ENCODE measurements at places on chromosomes 12 and 14. TPM values are rescaled to one million over a fixed set of nuclear protein-coding genes. Genes with fewer than 3 reads are reported as not detected.
A peak's percentile ranks its signal among the peaks of the same experiment; 100 is the strongest.

ARHGDIB gene
- 768 TPM for total RNA-seq

ATP6V1D gene
- 35.0 TPM for total RNA-seq

DLK1 gene
- not detected for total RNA-seq

ART4 gene
- total RNA-seq = not detected

KERA gene
- not detected for total RNA-seq

IL26 gene
- not detected for total RNA-seq

TSPAN9 gene
- total RNA-seq = 0.84 TPM

SLC6A15 gene
- total RNA-seq = not detected

PMCH gene
- total RNA-seq = not detected

PPP1R36 gene
- not detected for total RNA-seq

B3GNT4 gene
- total RNA-seq = 1.4 TPM

RHOJ gene
- not detected for total RNA-seq

SPIC gene
- not detected for total RNA-seq

GRCh38 chr14:50335989-50336824 is 24.1 kb downstream of the DMAC2L start:
- DNase-seq = no peak

DNA sequence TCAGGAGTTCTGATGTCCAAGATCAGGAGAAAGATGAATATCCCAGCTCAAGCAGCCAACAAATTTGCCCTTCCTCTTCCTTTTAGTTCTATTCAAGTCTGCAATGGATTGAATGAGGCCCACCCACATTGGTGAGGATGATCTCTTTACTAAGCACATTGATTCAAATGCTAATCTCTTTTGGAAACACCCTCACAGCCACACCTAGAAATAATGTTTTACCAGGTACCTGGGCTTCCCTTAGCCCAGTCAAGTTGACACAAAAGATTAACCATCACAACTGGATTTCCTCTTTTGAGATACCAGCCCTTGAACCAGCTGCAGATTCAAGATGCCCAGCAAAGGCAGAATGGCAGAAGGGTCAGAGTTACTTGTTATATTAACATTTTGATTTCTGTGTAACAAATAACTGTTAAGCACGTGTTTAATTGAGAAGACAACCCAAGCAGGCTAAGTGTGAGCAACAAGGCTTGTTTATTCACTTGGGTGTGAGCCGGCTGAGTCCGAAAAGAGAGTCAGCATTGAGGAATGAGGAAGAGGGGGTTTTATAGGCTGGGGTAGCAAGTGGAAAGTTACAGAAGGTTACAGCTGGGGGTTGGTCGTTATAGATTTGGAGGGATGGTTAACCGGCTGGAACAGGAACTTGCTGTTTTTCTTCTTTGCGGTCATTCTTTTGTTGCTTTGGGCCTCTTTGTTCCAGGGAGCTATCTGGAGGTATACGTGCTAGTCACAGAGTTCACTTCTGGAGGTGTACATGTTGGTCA is 180.3 kb downstream of the EMP1 start:
- no peak for DNase-seq

GRCh38 chr14:22147716-22148115 is 441.3 kb downstream of the DAD1 start:
- DNase-seq = no peak

GRCh38 chr12:31589904-31590641 is 863 bp downstream of the DENND5B start:
- no peak for DNase-seq

DNA sequence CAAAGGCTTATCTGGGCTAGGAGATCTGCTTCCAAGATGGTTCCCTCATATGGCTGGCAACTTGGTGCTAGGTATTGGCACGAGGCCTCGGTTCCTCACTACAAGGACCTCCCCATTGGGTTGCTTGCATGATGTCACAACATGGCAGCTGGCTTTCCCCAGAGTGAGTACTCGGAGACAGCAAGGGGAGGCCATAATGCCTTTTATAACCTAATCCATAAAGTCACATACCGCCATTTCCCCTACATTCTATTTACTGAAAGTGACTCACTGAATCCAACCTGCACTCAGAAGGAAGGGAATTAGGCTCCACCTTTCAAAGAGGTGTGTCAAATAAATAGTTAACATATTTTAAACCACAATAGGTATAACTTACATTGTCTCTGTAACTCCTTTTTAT is 130.9 kb downstream of the SAMD4A start:
- DNase-seq = no peak

GRCh38 chr14:29242755-29243754 is 476.5 kb downstream of the FOXG1 start:
- DNase-seq = no peak

DNA sequence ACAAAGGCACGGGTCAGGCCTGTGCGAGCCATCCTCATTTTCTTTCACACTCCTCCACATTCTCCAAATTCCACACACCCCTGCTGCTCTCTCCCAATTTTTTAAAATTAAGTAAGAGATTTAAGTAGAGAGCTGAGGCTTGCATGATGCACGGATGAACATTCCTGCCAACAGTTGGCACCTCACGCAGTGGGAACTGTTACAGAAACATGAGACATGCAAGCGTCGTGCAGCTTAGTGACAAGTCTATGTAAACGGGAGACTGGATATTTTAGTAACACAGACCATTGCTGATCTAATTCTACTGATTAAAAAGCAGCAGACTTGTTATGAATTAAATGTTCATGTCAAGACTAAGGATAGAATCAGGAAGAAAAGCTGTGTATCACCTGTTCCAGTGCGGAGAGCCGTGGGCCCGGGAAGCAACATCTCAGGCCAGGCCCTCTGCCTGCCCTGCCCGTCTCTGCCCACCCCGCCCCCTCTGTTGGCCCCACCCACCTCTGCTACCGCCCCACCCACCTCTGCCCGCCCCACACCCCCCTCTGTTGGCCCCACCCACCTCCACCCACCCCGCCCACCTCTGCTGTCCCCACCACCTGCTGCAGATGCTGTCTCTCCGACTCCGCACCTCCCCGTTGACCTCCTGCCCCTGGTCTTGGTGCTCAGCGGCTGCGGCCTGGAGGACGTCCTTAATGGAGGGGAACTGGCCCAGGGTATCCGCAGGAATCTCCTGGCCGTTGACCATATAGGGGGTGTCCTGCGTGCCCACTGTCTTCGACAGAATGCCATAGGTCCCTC is 21.2 kb downstream of the GOLGA3 start:
- DNase-seq = no peak

DNA sequence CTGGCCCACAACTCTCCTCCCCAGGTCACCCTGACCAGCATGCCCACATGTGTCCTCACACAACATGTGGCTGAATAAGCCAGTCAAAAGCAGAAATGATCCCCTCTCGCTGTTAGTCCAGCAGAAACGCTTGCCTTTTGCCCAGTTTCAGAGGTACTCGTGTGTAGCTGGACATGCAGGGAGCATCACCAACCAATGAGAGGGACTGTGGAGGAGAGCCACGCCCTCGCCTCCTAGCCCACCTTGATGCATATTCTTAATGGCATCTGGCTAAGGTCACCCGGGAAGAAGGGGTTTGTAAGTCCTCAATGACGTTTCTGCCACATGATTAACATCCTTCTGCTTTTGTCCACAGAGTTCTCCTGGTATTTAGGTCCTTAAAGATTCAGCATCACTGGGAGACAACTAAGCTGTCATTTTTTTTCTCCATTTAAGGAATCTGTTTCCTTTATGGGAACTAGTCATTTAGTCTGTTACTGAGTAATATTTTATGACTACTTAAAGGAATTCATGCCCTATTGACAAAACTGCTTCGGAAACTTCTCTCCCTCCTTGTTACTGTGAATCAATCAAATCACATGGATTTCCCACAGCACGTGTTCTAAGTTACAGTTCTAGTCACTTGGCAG is 134.0 kb downstream of the GCH1 start:
- no peak for DNase-seq

- DNase-seq = no peak
These were observed 45.2 kb downstream of the DEGS2 start for GRCh38 chr14:100114109-100114765.

- no peak for DNase-seq
These were observed 9.7 kb upstream of the ERC1 start for GRCh38 chr12:981176-981828.

DNA sequence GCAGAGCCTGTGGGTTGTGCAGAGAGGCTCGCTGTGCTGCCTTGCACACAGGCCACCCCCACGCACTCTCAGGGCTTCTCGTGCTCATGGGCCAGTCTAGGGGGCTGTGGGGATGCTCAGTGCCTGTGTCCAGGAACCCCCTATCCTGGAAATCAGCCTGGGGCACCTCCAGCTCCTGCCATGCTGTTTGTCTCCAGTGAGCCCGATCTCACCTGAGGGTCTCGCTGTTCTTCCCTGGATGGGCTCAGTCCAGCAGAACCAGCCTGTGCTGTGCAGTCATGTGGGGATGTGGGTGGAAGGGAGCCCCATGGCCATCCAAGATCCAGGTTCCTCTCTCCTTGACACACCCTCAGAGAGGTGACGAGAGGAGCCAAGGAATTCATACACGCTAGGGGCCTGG is 26.7 kb downstream of the SERPINA1 start:
- no peak for DNase-seq

- DNase-seq = no peak
These were observed 168.3 kb downstream of the DUSP6 start for GRCh38 chr12:89183985-89184435.

DNA sequence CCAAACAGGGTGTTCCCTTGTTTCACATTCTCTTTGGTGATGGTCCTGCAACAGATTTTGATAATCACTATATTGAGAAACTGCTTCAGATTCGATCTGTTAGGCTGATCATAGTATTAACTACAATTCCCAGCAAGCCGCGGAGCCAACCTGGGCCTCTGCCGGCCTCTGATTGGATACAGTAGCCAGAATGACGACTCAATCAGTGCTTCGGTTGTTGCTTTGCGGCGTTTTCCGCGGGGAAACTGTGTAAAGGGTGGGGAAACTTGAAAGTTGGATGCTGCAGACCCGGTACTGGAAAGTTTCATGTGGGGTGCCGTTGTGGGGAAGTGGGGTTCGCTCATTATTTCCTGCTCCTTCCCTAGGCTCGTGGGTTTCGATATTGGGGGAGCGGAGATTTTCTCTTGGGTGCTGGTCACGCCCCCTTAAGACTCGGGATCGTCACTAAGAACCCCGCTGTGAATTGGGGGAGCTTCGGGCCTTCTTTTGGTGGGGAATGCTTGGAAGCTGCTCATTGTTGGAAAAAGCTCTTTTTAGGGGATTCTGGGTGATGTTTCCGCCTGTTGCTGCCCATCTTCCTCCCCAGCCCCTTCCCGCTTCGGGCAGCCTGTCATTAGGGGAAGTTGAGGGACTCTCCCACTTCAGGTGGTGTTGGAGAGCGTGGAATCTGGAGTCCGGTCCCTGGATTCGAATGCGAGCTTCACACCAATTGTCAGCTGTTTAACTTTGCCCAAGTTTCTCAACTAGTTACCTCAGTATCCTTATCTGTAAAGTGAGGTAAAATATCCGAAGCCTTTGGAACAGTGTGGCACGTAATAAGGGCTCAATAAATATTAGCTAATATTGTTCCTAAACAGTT is at the start of gene RAD51B:
TSS of gene RAD51B (plus strand) at position 217 of the 859 bp plus-strand sequence.
- DNase-seq = peak; percentile 89

DNA sequence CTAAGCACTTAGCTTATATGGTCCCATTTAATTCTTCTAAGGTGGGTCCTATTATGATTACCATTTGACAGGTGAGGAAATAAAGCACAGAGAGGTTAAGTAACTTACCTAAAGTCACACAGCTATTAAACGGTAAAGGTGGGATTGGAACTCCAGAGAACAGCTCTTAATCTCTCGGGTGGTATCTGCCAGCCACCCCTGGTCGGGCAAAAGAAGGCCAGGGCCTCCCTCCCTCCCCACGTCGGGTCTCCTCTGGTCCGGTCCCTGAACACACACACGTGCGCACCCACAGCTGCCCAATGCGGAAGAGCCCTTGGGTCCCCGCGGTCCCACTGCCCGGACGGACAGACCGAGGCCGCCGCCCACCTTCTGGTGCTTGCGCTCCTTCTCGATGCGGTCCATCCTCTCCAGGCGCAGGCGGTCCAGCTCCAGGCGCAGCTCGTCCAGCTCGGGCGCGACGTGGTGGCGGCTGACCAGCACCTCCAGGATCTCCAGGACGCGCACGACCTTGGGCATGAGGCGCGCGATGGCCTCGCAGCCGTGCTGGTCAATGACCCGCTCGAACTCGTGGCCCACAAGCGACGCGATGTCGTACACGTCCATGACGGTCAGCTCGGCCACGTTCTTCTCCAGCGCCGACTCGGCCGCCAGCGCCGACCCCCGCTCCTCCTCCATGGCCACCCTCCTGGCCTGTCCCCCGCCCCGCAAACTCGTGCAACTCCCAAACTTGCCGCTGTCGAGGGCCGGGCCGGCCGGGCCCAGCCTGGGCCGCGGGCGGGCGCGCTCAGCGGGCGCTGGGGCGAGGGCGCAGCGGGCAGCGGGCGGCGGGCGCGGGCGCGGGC is 490 bp downstream of the RILPL1 start:
- DNase-seq = no peak

GRCh38 chr12:24507827-24508226 is 441.1 kb downstream of the BCAT1 start:
- no peak for DNase-seq

- DNase-seq = no peak
These were observed 89.8 kb upstream of the SFSWAP start for GRCh38 chr12:131620946-131621681.

GRCh38 chr14:69582212-69582611 is 7.5 kb upstream of the CCDC177 start:
- DNase-seq = no peak

DNA sequence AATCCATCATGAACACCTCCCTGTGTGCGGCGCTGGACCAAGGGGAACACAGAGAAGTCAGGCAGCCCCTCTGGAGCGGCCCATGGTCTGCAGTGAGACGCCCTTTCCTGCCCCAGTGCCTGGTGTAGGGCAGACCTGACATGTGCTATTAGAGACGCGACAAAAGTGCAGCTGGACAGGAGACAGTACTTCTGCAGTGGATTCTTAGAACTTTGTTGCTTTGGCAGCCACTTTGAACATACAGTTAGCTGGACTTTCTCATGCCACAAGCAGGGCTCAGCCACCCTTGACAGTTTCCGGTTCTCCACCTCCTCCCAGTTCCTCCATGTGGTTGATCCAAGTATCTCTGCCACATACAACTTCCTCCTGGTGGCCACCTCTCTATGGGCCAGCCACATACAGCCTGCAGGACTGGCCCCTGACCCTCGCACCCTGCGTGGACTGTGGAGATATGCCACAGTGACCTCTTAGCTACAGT is 45.9 kb downstream of the LGMN start:
- DNase-seq = no peak

DNA sequence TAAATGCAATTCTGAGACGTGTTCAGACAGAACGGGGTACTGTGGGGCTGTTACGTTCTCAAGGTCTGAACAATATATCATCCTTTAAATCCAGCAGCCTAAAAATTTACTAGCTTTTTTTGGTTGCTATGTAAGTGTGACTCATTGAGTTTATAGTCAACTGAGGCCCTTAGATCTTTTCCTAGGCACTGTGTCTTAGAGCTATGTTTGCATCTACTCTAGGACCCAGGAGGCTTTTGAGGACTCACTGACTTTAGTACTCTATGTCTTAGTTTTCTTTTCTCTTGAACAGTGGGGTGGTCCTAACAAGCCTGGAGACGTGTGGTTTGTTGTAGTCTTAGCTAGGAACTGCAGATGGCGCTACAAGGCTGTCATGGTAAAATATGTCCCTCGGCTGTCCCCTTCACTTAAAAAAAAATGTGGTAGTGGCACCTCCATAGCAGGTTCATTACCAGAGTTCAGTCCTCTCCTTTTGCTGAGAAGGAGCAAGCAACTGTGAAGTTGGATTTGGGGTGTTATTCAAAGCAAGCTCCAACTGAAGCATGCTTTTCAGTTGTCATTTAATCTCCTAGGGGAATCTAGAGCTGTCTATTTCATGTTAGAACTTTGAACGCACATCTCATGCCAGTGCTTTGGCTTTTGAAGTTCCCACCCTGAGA is 8.7 kb upstream of the SPATS2 start:
- peak; percentile 63 for DNase-seq

GRCh38 chr14:95507174-95507573 is 9.3 kb downstream of the SYNE3 start:
- no peak for DNase-seq
